ENCODE measurements at places on chromosomes 2 and 18.

- no peak for DNase-seq
These were observed 750 bp upstream of the RIOK3 start for GRCh38 chr18:23452347-23452727.

DNA sequence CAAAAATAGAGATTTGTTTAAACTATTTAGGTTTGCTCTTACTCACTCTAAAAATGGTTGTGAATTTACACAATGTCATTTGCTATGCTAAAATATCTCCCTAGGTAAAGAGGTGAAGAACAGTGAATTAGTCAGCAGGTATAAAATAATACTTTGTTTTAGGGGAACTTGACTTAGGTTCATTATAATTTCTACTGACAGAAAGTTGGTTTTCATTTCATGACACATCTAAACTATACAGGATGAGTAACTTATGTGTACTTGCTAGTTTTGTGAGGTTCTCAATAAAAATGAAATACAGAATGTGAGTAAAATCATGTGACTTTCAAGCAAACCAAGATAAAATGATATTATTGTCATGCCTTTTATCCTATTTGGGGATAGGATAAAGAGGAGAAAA, 66.0 kb downstream of the DIS3L2 start:
- no peak for DNase-seq

GRCh38 chr2:85850451-85850850, 38.3 kb downstream of the ST3GAL5 start:
- DNase-seq: no peak

GRCh38 chr2:109440499-109441156, 173.1 kb downstream of the SEPTIN10 start:
- no peak for DNase-seq

DNA sequence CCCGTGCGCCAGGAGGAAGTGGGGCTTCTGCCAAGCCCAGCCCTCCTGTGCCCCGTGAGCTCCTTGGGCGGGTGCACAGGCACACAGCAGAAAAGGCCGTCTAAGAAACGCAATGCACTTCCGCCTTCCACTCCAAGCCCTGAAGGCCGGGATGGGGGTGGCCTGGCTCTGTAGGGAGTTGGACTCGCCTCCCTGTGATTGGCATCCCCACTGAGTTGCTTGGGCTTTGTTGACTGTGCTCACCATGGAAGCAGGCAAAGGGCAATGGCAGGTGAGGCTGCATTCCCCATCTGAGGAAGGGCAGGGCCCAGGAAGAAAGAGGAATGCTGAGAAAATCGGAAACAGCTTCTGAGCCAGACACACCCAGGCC, 66.8 kb downstream of the CRACDL start:
- no peak for DNase-seq

GRCh38 chr2:37005118-37005868, 39.0 kb upstream of the STRN start:
- peak; percentile 26 for DNase-seq

DNA sequence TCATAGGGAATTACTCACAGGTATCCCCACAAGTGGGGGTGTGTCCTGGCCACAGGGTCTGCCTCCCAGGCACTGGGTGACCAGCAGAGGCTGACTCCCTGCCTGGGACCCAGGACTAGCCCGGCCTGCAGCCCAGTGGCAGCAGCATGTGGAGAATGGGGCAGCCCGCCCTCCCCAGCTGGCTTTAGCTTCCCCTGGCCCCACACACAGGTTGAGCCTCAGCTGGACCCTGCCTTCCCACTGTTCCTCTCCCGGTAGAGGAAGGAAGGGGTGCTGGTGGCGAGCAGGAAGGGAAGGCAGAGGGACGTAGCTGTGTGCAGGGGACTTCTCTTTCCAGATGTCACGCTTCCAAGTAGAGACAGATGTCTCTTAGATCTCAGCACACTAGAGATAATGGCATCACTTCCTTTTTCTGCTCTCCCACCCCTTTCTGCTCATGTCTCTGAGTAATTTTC, 51.4 kb downstream of the EMILIN2 start:
- no peak for DNase-seq

DNA sequence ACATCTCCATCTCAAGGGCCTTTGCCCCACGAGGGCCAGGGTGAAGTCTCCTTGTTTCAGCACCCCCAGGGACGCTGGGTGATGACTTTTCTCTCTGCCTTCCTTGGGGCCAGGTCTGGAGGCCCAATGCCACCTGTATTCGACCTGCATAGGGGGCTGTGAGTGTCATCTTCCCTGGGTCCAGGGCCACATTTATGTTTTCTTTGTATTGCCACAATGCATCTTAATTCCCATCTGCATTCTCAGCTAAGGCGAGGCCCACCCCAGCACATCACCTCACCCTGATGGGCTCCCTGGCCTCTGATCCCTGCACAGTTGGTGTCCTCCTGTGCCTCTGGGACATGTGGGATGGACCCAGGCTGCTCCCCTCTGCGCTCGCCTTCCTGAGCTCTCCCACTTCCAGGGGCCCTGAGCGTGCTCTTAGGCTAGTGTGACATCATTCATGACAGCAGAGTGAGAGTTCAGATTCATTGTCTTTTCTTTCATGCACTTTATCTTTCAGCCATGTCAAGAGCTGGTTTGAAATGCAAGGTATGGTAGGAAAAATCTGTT, 122.0 kb upstream of the COPS8 start:
- DNase-seq: no peak

GRCh38 chr18:36889321-36889720, 60.4 kb downstream of the KIAA1328 start:
- no peak for DNase-seq

DNA sequence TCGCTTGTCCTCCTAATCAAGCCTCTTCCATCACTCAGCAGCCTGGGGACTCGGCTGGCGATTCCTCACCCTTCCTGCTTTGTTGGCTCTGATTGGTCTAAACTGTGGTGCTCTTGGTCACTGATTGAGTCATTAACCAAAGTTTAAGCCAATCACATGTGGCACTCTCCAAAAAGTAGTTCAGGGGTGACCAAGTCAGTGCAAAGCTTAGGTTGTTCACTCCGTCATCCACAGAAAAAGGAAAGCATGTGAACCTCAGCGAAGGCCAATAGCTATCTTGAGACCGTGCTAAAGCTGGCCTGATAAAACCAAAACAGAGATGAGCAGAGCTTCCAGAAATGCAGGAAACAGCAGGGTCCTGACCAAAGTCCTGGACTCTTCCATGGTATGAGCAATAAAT, 4.9 kb downstream of the ALPK2 start:
- no peak for DNase-seq

DNA sequence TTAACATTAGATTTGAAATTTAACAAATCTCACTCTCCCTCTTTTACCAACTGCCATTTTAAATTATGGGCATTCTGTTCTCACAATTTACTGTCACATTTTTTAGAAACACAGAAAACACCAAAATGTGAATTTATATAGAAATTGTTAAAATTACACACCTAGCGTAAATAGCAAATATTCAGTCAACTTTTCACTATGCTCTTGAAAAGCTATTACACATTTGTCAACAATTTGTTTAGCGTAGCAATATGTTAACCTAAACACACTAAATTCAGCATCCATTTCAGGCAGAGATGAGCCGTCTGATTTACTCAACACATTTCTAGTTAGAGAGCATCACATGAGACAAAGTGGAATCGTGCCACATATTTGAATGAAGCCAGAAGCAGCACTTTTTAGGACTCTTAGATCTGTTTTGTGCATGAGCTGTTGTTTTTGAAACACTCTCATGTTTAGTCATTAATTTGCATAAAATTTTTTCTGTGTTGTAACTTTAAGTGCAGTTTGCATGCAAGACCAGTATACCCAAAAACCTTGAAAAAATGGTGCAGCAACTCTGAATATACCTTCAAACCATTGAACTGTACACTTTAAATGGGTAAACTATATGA, 8.2 kb downstream of the TTC32 start:
- no peak for DNase-seq

- DNase-seq: no peak
These were observed 109.1 kb downstream of the SMAD7 start for GRCh38 chr18:48841381-48842258.

DNA sequence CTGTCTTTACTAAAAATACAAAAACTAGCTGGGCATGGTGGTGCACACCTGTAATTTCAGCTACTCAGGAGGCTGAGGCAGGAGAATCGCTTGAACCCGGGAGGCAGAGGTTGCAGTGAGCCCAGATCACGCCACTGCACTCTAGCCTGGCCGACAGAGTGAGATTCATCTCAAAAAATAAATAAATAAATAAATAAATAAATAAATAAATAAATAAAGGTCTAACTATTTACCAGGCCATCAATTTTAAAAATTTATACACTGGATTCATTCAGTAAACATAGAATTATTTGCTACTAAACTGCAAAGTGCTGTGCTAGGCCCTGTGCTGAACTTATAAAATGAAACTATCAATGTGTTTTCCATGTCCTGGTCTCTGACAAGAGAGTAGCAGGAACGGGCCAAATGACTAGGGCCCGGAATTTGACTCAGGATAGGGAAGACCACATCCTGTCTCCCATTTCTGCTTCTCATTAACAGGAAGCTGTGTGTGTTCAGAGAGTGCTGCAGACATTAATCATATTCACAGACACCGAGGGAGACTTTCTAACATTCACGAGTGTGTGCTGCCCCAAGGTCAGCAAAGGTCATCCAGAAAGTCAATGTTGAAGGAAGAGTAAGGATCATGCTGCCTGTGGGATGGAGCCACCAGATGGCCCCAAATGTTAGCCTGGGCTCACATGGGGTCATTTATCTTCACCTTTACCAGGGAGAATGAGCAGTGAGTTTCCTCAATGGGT, 95.8 kb downstream of the SPP2 start:
- peak; percentile 14 for DNase-seq

- DNase-seq: no peak
These were observed 305.9 kb downstream of the HRH4 start for GRCh38 chr18:24766376-24766775.

- no peak for DNase-seq
These were observed 74.0 kb downstream of the PMS1 start for GRCh38 chr2:189858291-189858690.

DNA sequence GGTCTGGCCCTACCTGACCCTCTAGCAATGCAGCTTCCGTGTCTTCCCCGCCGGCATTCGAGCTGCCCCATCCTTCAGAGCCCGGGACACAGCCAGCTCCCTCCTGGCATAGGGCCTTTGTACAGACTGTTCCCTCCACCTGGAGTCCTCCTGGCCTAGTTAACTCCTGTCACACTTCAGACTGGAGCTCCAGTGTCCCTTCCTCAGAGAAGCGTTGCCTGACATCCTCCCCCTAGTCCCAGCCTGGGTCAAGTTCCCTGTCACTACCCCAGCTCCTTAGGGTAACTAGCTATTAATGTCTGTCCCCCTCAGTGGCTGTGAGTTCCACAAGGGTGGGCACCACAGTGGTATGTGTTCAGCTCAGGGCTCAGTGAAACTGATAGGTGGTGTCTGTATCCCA, 45.5 kb upstream of the LOXHD1 start:
- DNase-seq: no peak

DNA sequence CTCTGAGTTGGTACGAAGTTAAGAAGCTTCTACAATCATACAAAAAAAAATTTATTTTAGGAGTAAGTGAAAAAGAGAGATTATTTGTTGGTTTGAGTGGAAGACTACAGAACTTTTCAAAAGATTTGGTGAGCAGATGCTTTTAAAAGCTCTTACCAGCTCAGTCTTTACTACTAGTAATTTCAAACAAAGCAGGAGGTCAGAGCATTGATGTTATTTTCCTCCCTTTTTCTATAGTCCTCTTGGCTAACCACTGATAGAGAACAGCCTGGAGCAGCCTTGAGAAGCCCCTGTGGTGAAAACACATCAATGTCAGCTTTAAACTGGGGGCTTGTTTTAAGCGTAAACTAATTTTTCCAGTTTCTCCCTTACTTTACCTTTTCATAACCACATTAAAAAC, 559.3 kb upstream of the CDH2 start:
- no peak for DNase-seq

- DNase-seq: no peak
These were observed 57.3 kb downstream of the NEDD4L start for GRCh38 chr18:58101291-58101794.

DNA sequence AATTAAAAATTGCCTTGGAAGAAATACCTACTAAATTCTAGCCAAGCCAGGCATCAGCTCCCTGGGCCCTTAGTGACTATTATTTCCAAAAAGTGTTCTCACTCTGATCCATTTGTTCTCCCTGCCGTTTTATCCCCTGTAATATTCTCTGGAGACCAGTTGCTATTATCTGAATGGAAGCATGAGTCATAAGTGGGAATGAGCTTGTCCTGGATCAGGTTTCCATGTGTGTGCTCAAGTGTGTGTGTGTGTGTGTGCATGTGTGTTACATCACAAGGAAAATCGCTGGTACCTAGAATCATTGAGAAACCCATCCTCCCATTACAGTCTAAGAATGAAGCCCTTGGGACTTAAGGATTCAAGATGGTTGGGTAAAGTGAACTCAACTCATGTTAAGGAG, 130.3 kb upstream of the CXCR4 start:
- DNase-seq: no peak

- no peak for DNase-seq
These were observed 36.1 kb downstream of the TMEM163 start for GRCh38 chr2:134682726-134683125.

DNA sequence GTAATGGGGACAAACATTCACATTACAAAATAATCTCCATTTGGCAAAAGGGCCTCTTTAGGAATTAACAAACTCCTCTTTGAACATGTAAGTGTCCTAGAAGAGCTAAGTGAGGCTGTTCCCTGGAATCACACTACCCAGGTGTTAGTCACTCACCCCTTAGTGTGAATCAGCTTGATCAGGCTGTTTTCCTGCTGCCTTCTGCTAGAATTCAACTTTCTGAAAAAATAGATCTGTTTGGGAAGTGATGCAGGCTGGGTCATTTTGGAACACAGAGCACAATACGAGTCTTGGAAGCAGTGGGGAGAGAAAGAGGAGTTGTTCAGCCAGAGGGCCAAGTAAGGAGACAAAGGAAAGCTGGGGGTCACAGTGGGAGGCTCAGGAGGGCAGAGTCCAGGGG, 40.0 kb downstream of the TTC32 start:
- DNase-seq: no peak

DNA sequence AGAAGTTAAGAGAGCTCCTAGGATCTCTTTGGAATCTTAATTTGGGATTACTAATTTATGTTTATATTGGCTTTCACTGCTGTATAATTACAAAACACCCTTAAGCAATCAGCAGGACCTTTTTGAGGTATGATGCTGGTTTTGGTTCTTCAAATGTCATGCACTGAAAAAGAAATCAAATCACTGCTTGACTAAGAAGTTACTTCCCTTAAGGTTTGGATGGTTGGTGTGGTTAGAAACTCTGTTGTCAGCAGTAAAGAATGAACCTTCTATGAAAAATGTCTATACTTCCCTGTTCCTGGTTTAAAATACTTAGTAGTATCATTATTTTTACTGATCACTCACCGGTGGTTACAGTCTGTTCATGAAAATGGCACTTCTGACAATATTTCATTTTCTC, 5.5 kb downstream of the COLEC12 start:
- DNase-seq: no peak

- no peak for DNase-seq
These were observed 122.8 kb upstream of the HS6ST1 start for GRCh38 chr2:128441341-128442052.

GRCh38 chr2:100160396-100160795, 18.0 kb upstream of the AFF3 start:
- DNase-seq: no peak

All from CD4-positive, alpha-beta T cell treated with Interleukin-6 for 4 hours (primary cell).